SHP77 (cell line): ENCODE measurements at places on chromosomes 11 and 22.

- no peak for DNase-seq
Measured at GRCh38 chr11:1647901-1648652, 18.5 kb downstream of the KRTAP5-5 start.

- DNase-seq: peak; percentile 96
Measured at GRCh38 chr11:65134952-65135632, 773 bp upstream of the SYVN1 start.

DNA sequence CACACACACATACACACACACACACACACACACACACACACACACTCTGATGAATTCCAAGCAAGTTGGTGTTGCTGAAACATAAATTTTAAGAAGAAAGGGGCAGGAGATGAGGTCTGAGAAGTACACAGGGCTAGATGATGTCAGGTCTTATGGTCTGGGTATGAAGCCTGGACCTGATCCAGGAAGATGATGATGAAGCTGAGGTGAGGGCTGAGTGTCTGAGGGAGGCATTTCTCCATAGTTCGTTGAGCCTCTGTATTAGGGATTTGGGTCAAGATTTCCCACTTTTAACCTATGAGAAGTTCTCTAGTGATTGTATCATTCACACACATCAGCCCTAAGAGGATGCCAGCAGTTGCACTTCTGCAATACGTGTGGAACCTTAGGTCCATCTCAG is 32.6 kb downstream of the KREMEN1 start:
- DNase-seq: no peak

GRCh38 chr11:18802381-18803257 is 11.0 kb upstream of the PTPN5 start:
- DNase-seq: no peak

- no peak for DNase-seq
Measured at GRCh38 chr11:3641701-3642070, at the start of gene ART5. TSS of gene ART5 (minus strand) at chr11:3641992. CDS start at chr11:3641862, 130 bp downstream.

GRCh38 chr22:17085277-17086181 is 729 bp downstream of the IL17RA start:
- DNase-seq: peak; percentile 32

DNA sequence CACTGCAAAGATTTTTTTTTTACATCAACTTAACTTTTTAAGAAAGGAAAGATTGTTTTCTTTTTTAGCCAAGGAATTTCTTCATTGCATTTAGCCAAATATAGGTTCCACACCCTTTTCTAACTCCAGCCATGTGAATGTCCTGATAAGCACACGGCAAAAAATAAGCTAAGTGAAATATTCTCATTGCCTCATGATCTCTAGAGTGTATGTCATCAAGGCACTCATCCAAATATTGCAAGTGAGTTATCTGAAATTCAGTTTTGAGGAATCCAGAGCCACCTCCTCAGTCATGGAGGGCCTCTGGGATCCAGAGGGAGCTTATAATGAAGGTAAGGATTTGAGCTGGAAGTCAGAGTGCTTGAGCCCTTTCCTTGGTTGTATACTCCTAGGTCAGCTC is 80.0 kb downstream of the BLID start:
- DNase-seq: no peak

- no peak for DNase-seq
Measured at GRCh38 chr11:86814775-86815174, 14.4 kb downstream of the PRSS23 start.

DNA sequence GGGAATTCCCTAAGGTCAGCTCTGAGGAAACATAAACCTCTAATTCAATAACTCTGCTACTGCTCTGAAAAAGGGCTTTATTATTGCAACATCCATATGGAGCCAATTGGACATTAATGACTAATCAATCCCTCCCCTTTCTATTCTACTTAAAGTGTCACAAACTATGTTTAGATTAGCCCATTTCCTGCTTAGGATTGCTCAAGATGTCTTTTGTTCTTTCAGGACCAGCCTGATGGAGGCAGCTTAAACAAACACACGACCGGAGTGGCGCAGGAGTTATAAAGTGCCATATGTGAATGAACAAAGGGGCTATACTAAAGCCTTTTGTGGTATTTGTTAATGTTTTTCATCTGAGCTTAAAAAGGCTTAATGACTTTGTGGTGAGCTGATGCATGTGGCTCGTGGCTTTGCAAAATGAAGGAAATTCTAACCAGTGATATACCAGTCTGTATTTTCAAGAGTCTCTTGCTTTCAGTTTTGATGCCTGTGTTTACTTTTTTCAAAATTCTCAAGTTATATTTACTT is 354.4 kb downstream of the SOX6 start:
- peak; percentile 44 for DNase-seq

DNA sequence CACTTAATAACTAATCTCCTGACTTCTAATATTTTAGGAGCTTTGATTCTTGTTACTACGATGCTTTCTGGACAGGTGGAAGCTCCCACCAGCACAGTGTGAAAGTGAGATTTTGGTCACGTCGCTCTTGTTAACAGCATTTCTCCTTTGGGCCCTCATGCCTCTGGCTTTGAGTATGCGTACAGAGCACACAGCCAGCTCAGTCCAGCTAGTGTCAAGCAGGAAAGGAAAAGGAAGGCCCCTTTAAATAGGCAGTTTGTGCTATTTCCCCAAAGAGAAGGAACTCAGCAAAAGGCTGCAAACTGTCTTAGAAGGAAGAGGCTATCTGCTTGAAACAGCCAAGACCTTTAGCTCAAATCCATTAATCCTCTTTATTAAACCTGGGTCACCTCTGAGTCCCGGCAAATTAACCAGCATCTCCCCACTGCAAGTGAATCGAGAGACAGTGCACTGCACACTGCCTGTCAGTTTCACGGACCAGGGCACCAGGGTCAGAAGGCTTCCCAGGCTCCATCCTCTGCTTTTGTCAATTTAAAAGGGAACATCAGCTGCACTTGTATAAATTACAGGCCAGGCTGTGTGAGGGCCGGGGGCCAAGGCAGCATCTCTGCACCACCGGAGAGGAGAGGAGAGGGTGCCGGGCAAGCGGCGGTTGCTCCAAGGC is 34.7 kb downstream of the OPCML start:
- DNase-seq: no peak

GRCh38 chr11:102332611-102332994 is 14.4 kb upstream of the BIRC2 start:
- no peak for DNase-seq

DNA sequence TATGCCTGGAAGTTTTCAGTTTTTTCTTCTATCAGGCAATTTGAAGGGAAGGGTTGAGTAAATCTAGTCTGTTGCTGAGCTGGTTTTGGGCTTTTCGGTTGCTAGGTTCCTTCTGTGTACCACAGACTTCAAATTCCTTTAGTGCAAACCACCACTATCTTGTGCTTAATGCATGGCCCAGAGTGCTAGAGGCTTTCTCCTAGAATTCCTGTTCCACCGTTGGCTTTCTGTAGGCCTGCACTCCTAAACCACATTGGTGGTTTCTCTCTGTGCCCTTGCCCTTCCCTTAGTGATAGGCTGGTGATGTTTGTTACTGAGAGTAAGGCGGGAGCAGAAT is 47.1 kb upstream of the CTSC start:
- DNase-seq: no peak

DNA sequence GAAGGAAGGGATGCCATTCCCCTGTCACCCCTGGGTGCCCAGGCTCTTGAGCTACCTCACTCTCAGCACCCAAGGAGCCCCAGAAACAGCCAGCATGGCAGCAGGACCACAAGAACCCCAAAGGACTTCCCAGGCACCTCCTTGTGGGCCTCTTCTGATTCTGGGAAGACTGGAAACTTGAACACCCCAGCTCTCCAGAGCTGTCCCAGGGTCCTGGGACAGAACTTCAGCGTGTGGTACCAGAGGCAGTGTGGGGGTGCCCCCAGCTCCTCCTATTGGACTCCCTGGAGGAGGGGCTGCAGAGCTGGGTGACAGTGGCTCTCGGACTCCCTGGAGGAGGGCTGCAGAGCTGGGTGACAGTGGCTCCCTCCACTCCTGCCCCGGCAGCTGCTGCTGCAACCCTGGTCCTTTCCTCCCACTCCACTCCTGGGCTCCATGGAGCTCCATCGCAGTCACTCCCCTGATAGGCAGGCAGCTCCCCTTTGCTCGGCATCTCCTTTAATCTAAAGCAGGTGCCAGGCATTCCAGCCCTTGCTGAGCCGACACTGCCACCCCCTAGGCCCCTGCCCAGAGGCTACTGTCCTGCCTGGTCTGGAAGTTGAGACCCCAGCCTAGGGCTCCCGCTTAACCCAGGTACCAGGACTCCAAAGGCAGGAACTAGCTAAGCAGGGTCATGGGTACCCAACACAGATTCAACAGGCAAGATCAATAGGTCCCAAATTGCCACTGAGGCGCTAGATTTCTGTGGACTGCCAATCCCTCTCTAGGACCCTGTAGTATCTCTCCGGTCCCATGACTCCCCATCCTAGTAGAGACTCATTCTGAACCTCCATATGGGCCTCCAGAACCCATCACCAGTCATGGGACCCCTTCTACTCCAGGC is 2.7 kb downstream of the BCL9L start:
- no peak for DNase-seq

- no peak for DNase-seq
Measured at GRCh38 chr22:21634081-21634480, 1.5 kb downstream of the CCDC116 start.

GRCh38 chr11:14323118-14323676 is 35.8 kb downstream of the RRAS2 start:
- DNase-seq: no peak

GRCh38 chr22:45889539-45890350 is 87.2 kb downstream of the WNT7B start:
- DNase-seq: no peak

GRCh38 chr22:40674274-40674673 is 5.0 kb upstream of the MCHR1 start:
- no peak for DNase-seq

DNA sequence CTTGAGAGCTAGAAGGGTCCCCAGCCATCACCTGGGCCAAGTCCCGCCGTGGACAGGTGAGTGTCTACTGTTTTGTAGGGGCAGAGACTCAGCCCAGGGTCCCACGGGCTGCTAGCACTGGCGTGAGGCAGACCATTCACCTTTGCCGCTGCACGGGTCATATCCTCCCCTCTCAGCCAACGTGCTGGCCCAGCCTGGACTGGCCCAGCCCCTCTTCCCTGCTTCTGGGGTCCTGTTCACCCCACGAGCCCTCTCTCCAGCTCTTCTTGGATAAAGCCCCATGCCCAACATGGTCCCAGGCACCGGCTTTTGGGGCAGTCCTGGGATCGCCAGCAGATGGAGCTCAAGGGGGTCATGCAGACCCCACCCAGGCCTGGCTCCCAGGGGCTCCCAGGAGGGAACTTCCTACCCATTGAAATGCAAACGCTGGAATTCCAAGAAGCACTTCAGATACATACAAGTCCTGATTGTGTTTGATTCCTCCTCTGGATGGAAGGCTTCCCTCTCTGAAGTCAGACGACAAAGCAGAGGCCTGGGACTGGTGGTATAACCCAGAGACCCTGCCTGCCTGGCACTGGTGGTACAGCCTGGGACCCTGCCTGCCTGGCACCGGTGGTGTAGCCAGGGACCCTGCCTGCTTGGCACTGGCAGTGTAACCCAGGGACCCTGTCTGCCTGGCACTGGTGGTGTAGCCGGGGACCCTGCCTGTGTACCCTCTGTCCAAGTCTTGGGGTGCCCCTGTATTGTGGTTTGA is 8.9 kb upstream of the SEPTIN5 start:
- no peak for DNase-seq

DNA sequence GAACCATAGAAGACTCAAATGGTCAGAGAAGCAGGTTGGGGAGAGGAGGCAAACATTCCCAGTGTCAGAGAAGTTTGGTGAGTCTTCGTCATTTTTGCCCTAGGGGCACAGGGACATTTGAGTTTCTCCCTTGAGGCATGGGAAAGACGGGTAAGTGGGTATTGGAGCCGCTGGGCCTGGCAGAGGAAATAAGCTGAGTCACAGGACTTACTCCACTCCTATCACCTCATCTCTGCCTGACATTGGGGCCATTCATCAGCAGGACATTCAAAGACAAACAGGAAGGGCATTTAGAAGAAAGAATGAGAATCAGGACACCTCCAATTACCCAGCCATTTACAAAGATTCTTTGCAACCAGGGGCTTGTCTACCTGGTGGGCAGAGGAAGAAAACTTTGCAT is 100.7 kb upstream of the SEZ6L start:
- DNase-seq: no peak

DNA sequence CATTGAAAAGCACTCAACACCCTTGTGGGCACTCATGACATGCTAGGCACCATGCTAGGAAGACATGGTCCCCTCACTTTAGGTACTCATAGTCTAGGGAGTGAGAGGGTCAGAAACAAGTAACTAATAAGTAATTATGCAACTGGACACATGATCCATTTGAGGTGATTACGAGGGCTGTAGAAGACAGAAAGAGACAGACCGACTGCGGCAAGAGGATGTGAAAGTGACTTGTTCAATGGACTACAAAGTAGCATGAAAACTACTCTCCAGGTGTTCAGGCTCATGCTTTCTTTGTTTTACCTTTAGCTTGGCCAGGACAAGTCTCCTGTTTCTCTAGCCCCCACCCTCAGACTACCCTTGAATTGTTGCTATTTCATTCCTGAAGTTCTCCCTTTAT is 310.8 kb upstream of the SORL1-AS1 start:
- DNase-seq: no peak

DNA sequence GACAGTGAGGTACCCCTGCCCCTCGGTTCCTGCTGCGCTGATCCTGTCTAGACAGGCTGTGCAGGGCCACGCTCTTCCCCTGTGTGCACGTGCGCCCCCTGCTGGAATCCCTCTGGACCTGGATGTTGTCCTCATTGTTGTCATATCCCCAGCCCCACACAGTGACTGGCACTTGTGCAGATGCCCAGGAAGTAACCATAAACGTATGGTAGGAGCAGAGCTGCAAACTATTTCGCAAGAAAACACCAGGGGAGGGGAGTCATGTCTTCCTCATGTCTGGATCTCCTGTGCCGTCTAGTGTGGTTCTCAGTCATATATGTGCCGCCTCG is 114.7 kb downstream of the CRYBB2 start:
- DNase-seq: peak; percentile 30

GRCh38 chr11:69442807-69443137 is 38.7 kb upstream of the LINC01488 start:
- DNase-seq: no peak

GRCh38 chr11:96151501-96151900 is 191.5 kb downstream of the MAML2 start:
- DNase-seq: no peak

GRCh38 chr11:102882389-102883024 is 7.7 kb upstream of the MMP12 start:
- no peak for DNase-seq

- DNase-seq: no peak
Measured at GRCh38 chr11:130124096-130124495, 35.5 kb upstream of the ST14 start.

DNA sequence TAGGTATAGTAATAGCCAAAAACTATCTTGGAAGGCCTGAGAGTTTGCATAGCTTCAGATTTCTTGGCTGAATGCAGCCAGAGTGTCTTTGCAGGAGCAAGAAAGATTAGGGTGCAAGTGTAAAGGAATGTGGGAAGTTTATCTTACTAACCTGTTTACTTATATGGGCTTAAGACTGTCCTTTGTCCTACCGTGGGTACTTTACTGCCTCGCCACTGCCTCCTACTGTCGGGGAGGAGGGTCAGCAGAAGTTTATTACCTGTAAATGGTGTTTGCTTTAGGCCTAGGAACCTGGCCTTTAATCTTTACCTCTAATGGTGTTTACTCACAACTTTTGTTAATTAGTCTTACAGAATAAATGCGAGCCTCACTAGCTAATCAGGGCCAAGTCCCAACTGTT is 633.8 kb downstream of the DLG2 start:
- no peak for DNase-seq
